NCI-H774 (cell line): ENCODE measurements at places on chromosomes 11 and 22.
A peak's percentile ranks its signal among the peaks of the same experiment; 100 is the strongest.

- no peak for DNase-seq
Observed at GRCh38 chr11:91170711-91171110, 947.9 kb upstream of the CHORDC1 start.

GRCh38 chr11:26324270-26324669 lies 7.7 kb upstream of the ANO3 start:
- DNase-seq: no peak

GRCh38 chr11:61679893-61680621 lies at the start of gene DAGLA:
Gene DAGLA, plus strand, starts transcription at chr11:61680391. Its CDS starts 39,765 bp downstream, at chr11:61720156.
- DNase-seq: peak; percentile 75

DNA sequence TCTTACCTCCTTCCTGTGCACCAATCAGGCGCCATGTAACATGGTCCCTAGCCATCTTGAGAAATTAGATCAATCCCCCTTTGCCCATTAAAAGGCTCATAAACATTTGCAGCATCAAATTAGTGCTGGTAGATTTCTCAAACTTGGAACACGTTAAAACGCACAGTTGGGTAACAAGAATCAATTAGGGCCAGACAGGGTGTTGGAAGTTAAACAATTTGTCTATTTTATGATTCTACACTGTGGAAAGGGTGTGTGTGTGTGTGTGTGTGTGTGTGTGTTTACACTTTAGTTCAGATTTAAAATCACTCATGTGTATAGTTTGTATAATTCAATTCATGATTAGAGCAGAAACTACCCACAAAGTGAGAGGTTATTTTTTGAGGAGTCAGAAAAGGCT lies 682.0 kb downstream of the OPCML start:
- DNase-seq: no peak

GRCh38 chr11:90803831-90804230 lies 581.0 kb upstream of the CHORDC1 start:
- DNase-seq: no peak

- no peak for DNase-seq
Observed at GRCh38 chr11:67373648-67374570, 511 bp upstream of the CLCF1 start.

DNA sequence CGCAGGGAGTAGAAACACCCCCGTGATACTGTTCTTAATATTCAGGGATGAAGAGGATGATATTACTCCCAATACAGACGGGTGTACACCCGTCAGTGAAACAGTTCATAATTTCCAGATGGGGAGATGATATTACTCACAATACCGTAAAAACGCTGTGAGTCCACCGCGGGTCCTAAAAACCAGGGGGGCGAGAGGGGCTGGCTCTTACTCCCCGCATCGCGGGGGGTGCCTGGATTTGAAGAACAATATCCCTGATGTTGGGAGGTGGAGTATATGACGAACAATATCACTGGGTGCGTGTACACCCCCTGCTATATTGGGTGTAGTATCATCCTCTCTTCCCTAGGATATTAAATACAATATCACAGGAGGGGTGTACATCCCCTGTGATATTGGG lies 20.5 kb upstream of the APOL5 start:
- no peak for DNase-seq

GRCh38 chr11:114614127-114614720 lies 18.6 kb upstream of the NXPE4 start:
- DNase-seq: no peak

DNA sequence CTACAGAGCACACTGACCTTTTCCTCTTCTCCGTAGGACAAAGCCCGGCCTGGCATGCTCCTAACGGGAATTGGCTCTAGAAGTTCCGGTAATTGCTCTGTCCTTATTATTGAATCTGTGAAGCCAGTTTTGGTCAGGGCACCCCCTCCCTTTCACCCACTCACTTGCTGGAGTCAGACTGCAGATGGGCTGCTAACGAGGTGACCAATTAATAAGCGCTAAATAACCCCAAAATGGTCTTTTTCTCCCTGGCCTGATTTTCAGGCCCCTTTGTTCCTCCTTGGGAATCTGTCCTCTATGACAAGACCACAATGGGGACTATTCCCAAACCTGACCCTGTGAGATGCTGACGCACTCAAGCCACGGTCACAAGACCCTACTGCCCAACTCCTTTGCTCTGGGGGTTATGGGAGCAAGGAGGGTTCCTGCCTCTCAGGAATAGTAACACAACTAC lies 610.0 kb upstream of the CADM1 start:
- DNase-seq: no peak

DNA sequence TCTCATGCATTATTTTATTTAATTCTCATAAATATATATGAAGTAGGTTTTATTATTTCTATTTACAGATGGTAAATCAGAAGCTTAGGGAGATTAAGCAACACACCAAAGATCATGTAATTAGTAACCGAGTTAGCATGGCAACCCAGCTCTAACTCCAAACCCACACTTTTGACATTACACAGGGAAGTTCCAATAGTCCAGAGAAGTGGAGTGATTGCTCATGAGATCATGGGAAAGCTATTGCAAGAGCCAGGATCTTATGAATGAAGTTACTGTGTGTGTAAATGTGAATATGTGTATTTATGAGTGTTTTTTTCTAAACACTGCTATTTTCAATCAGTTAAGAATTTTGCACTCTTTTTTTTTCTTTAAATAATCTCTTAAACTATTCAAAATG lies 225.8 kb upstream of the KIRREL3 start:
- no peak for DNase-seq

GRCh38 chr11:120123946-120124345 lies 14.0 kb downstream of the TRIM29 start:
- no peak for DNase-seq

GRCh38 chr11:3840870-3841425 lies at the start of gene RHOG:
Gene RHOG, minus strand, starts transcription at chr11:3840959. Its CDS starts 12,821 bp downstream, at chr11:3828138.
- peak; percentile 58 for DNase-seq

DNA sequence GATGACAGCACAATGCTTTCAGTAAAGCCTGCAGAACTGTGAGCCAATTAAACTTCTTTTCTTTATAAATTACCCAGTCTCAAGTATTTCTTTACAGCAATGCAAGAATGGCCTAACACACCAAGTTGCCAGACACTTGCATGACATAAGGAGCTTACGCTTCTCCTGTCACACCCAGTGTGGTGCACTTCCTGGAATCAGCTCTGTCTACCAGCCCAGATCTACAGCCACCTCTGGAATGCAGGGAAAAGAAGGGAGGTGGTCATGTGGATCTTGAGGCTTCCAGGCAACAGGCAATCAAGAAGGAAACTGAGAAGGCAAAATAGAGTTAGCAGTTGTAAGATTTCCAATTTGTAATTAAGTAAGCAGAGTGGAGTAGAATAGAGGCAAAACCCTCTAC lies 37.4 kb upstream of the SESN3 start:
- no peak for DNase-seq

DNA sequence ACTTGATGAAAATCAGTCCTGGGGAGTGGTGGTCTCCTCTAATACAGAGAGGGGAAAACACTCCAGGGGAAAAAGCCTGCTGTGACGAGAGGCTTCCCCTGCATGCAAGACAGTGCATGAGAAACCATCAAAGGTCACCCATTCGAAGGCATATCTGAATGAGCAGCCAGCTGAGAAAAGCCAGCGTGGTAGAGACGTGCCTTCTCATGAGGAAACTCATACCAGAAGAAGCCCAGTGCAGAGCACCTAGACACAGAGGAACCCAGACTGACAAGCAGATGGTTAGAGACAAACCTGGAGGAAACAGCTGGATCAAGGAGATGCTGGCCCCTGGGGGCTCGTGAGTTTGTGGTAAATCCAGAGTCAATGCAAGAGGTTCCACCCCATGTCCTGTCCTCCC lies 534.8 kb downstream of the BRD1 start:
- DNase-seq: no peak

- DNase-seq: no peak
Observed at GRCh38 chr22:32606181-32606580, 131.6 kb downstream of the FBXO7 start.

DNA sequence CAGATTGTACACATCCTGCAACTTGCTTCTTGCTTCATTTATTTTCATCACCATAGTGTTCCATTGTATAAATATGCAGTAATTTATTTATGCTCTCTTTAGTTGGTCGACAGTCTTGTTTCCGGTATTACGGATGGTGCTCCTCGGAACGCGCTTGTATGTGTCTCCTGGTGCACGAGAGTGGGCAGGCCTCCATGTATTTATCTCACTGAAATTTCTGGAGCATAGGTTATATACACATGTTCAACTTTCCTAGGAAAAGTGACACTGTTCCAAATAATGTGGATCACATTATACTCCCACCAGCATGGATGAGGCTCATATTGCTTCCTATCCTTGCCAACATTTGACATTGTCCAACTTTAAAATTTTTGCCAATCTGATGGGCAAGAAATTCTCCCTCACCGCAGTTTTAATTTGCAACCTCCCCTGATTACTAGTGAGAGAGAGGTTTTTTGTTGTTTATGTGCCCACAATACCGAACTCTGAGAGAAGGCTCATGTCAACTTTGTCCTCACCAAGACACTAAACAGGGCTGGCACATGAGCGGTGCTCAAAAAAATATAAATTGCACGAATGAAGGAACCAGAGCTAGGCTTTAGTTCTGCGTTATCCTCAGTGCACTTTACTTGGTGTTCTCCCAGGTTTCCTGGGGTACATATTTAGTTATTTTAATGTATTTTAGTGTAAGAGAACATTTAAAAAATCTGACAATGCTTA lies 3.8 kb downstream of the CSNK2A3 start:
- no peak for DNase-seq

DNA sequence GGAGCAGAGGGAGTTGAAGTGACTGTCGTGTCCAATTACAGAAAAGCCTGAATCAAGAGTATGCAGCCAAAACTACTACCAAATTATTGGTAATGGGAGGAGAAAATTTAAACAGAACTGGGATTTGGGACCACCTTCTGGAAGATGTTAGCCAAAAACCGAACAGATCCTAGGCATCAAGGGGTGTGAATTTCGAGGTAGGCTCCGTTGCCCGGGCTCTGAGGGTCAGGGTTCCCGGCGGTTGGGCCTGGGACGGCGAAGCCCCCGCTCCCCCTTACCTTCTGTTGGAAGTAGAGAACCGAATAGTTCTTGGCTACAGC lies 313 bp downstream of the PRCP start:
- DNase-seq: no peak

GRCh38 chr11:35853971-35854370 lies 89.9 kb upstream of the LDLRAD3 start:
- DNase-seq: no peak

GRCh38 chr22:45263463-45264269 lies 21.1 kb upstream of the UPK3A start:
- DNase-seq: no peak

DNA sequence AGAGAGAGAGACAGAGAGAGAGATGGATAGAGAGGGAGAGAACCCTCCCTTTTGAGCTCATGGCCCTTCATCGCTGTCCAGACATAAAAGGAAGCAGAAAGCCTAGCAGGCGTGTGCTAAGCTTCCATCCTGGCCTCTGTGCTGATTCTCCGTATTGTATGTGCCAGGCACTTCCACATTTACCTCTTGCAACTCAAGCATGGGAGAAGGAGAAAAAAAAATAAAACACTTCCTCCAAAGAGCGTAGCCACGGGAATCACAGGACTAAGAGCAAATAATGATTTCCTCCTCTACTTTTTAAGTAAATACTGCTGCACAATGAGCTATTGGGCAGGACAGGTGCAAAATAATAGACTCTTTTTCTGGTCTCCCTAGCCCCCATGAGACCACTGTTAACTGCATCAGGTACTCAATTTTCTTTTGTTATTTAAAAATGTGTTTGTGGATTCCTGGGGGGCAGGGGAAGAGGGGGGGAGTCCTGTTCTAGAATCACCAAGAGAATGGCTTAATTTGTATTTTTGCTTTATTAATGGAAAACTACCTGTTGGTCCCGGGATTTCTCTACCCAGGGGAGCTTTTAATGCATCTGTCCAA lies 154.3 kb downstream of the NXPE2 start:
- DNase-seq: peak; percentile 83

GRCh38 chr11:62071408-62071807 lies 52.4 kb upstream of the INCENP start:
- no peak for DNase-seq

GRCh38 chr11:111966678-111967077 lies 29.5 kb downstream of the DIXDC1 start:
- DNase-seq: no peak
